T1000 (cell line): ENCODE measurements at places on chromosomes 3 and 15.

GRCh38 chr15:28923726-28924280, 38.0 kb downstream of the APBA2 start:
- DNase-seq, result no peak

GRCh38 chr3:167839460-167840134, 104.1 kb downstream of the SERPINI1 start:
- no peak for DNase-seq

DNA sequence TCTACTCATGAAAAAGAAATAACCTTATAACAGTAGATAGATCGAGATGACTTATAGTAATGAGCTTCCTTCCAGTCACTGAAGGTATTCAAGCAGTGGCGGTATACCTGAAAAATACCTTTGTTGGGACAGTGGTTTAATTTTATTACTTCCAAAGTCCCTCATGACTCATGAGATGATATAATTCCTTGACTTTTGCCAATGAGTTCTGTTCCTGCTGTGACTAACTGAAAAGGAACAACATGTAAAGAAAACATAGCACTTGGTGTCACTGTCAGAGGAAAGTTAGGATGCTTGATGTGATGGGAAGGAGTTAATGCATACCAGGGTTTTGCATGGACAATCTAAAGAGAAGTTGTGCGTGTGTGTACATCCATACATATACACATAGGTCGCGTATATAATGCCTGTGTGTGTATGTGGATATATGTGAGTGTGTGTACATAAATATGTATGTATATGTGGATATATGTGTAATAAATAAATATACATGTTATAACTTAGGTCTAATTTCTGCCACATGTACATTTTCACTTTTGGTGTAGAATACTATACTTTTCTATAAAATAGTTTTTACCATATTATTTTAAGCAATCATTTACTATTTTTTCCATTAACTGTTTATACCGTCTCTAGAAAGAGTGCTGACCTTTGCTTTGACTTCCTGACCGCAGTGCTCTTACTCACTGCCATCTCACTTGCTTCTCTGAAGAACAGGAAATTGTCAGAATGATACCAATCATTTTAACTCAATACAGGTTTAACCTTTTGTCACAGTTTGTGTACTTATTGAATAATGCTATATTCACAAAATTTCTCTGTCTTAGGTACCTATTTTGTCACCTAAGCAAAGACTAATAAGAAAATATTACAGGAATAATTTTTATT, 12.6 kb upstream of the PAK2 start:
- no peak for DNase-seq

GRCh38 chr15:51909584-51909983, 62.0 kb downstream of the LEO1 start:
- no peak for DNase-seq

GRCh38 chr3:53978386-53978785, 86.7 kb upstream of the SELENOK start:
- no peak for DNase-seq

DNA sequence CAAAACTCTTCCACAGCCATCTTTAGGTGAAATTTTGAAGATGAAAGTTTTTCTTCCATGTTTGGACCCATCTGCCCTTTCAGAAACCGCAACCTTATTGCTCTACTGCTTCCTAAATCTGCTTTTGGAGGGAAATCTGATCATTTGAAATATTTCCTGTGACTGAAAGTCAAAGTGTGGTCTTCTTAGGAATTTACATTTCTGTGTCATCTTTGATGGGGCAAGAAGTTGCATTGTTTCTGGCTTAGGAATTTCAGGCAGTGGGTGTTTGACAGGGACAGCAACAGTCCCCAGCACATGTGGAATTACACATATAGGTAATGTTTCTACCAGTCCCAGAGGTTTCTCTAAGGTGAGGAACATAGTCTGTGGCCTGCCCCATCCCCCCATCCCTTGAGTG, 5.3 kb upstream of the TYRO3 start:
- DNase-seq, result no peak

- DNase-seq, result no peak
Measured at GRCh38 chr3:105847452-105847851, 21.4 kb downstream of the CBLB start.

GRCh38 chr3:141849056-141849815, 27.2 kb upstream of the ATP1B3 start:
- no peak for DNase-seq

GRCh38 chr3:140497331-140497730, 180.5 kb upstream of the TRIM42 start:
- no peak for DNase-seq

DNA sequence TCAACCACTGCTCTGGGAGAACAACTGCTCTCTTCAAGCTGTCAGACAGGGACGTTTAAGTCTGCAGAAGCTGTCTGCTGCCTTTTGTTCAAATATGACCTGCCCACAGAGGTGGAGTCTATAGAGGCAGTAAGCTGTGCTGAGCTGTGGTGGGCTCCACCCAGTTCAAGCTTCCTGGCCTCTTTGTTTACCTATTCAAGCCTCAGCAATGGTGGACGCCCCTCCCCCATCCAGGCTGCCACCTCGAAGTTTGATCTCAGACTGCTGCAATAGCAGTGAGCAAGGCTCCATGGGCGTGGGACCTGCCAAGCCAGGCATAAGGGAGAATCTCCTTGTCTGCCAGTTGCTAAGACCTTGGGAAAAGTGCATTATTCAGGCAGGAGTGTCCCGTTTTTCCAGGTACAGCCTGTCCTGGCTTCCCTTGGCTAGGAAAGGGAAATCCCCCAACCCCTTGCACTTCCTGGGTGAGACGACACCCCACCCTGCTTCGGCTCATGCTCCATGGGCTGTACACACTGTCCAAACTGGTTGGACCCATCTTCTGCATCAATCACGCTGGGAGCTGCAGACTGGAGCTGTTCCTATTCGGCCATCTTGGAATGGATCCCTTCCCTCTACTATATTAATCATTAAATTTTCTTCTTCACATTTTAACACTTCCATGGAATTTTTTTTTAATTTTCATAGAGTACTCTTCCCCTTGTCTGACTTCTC, 167.0 kb upstream of the UBE2E2 start:
- no peak for DNase-seq

GRCh38 chr3:131231710-131232389, 149.7 kb upstream of the NUDT16 start:
- no peak for DNase-seq

DNA sequence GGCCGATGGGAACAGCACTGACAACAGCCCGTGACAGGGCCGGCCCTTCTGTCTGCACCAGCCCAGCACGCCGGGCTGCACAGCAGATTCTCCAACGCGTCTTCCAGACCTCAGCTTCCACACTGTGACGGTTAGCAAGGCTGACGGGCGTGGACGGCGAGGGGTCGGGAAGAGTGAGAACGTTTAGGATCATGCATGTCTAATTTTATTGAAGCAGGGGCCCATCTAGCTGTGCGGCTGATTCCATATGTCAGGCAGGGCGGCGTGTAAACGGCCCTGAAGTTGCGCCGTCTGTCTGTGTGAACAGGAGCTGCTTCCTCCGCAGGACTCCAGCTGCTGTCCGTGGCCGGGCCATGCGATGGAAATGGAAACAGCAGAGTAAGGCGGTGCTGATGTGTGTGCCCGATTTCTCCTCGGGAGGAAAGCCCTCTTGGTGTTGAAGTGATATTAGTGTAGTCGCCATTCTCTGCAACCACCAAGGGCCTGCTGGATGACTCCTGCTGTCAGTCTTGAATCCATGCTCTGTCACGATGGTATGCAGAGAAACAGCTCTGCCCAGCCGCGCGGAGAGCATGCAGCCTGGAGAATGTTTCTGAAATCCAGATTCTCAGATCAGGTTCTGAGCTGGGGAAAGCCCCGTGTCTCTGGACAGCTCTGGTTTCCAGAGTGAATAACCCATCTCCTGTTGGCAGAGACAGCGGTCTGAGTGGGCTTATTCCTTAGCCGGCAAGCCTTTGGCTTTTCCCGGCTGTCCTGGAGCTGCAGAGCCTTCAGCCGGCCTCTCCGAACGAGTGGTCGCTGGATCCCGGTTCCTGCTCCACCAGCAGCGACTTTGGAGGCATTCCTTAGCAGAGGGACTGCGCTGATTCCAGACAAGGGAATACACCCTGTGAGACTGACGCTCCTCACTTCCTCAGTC, 158.1 kb upstream of the UBE3A start:
- DNase-seq, result no peak

GRCh38 chr3:115628075-115628412, 4.7 kb downstream of the GAP43 start:
- no peak for DNase-seq

DNA sequence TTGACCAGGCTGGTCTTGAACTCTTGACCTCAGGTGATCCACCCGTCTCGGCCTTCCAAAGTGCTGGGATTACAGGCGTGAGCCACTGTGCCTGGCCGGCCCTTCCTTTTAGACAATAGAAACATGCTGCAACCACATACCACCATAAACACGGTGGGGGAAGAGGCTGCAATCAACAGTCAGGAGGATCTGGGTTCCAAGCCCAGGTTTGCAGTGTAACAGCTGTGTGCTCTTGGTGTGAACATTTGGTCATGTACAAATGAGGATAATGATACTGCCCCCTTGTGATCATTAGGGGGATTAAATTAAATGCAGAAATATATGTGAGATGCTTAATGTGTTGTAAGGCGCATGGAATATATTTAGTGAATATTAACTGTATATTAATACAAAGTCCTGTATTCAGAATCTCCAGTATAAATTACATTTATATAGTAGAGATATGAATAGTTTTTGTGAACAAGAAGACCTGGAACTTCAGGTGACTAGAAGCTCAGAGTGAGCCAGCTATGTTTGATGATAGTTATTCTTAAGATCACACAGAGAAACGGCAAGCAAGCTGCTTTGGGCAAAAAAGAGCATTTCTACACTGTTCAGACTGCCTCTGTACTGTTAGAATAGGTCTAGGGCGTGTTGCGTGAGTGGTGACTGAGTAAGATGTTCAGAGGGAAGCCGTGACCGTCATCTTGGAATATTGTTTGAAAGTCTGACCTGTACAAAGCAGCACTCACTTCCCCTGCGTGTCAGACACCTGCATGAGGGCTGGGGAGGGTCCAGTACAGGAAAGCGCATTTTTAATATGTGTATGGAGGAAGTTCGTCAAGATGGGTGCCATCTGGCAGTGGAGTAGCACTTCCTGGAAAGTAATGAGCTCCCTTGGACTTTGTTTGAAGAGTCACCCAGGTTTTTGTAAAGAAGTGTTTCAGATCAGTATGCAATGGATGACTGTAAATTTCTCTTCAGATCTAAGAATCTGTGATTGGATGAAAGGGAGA, 125.8 kb downstream of the PGPEP1L start:
- no peak for DNase-seq

- no peak for DNase-seq
Measured at GRCh38 chr3:127172781-127173515, 20.0 kb upstream of the PRR23E start.

DNA sequence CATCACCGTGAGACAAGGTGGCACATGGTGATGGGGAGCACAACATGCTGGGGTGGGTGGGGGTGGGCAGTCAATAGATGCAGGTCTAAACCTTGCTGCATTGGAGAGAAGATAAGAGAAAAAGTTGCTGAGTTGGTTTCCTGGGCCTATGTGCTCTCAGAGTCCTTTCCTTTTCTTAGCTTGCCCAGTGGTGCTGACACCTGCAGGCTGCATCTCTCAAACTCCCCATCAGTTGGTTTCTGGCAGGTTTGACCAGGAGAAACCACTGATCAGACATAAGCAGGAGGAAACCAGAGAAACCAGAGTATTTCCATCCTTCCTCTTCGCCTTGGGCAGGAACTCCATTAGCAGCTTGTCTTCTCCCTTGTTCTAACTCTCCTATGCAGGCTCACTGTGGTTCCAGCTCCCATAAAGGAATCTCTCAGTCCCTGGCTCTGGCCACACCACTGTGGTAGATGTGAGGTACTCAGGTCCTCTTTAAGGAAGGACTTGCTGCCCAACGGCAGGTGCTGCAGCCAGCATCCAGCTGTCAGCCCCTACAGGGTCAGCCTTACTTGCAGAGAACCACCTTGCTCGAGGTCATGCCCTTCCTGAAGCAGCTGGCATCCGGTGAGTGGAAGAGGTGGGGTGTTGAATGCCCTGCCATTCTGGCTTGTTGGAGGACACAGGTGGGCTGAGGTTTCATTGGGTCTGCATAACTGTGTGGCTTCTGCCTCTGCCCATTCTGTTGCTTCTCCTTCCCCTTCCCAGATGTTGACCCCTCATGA, 172.3 kb upstream of the ANKRD28 start:
- no peak for DNase-seq

- DNase-seq, result no peak
Measured at GRCh38 chr15:65204236-65204930, 6.9 kb downstream of the CILP start.

DNA sequence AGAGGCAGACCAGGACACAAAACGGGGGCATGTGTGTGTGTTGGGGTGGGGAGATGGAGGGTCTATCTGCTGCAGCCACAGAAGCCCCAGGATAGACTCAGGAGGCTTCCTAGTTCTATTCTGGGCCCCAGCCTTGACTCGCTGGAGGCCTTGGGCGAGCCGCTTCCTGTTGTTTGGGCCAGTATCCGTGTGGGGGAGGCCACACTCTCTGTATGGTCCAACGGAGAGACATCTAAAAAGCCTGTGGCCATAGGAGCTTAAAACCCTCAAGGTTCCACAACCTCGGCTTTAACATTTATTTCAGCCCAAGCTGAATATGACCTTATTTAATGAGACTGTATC, 32.8 kb downstream of the POC1A start:
- no peak for DNase-seq

GRCh38 chr15:37618353-37618752, 316.1 kb upstream of the TMCO5A start:
- no peak for DNase-seq

GRCh38 chr15:92809880-92810361, 90.2 kb upstream of the CHD2 start:
- no peak for DNase-seq

GRCh38 chr15:81002009-81002330, 1.2 kb downstream of the TLNRD1 start:
- DNase-seq, result no peak

GRCh38 chr3:136957751-136958288, at the start of gene IL20RB:
Gene IL20RB (plus strand): TSS chr3:136957983. CDS start chr3:136958114, 131 bp downstream.
- DNase-seq, result no peak

GRCh38 chr3:184078851-184079250, 18.0 kb upstream of the HTR3E start:
- no peak for DNase-seq

DNA sequence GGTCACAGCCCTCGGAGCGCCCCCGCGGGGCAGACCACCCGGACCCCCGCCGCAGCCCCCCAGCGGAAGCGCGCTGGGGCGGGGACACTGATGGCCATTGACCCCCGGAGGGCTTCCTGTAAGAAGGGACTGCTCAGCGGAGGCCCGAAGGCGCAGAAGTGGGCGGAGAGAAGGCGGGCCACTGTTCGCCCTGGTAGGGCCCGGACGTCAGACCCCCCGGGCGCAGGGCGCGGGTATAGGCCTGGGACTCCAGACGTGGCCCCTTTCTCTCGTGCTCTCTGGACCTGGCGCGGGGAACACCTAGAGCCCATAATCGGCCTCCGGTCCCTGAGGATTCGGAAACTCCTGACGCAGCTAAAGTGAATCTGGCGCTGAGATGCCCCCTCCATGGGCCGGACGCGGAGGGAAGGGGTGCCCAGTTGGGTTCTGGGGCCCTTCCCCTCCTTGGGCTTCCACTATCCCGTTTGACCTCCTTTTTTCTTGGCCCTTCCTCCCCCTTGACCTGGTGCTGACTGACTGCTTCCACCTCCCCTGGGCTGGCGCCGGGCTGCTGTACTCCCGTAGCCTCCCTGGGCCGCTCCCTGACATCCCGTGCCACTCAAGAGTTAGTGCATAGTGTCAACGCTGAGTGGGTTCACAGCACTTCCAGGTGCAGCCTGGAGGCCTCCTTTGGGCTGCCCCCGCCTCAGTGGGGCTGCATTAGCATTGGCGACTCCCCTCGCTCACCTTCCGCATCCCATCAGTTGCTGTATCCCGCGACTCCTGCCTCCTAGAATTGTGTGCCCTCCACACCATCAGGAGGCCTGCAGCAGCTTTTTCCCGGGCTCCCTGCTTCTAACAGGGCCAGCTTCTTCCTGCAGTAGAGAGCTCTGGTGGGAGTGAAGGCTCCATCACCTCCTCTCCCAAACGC, 694 bp downstream of the ABTB1 start:
- DNase-seq, result peak; percentile 65
